ENCODE measurements at places on chromosomes 5 and 9.

- DNase-seq: no peak
These were observed 236.9 kb downstream of the GOLPH3 start for GRCh38 chr5:31937226-31937625.

GRCh38 chr9:33719581-33720374 is 75.6 kb upstream of the PRSS3 start:
- peak; percentile 38 for DNase-seq

- DNase-seq: no peak
These were observed 4.2 kb downstream of the PTRH1 start for GRCh38 chr9:127711226-127711701.

GRCh38 chr5:60077292-60077691 is 183.8 kb upstream of the PDE4D start:
- no peak for DNase-seq
